ENCODE measurements at places on chromosomes 1 and 21.
A peak's percentile ranks its signal among the peaks of the same experiment; 100 is the strongest.

DNA sequence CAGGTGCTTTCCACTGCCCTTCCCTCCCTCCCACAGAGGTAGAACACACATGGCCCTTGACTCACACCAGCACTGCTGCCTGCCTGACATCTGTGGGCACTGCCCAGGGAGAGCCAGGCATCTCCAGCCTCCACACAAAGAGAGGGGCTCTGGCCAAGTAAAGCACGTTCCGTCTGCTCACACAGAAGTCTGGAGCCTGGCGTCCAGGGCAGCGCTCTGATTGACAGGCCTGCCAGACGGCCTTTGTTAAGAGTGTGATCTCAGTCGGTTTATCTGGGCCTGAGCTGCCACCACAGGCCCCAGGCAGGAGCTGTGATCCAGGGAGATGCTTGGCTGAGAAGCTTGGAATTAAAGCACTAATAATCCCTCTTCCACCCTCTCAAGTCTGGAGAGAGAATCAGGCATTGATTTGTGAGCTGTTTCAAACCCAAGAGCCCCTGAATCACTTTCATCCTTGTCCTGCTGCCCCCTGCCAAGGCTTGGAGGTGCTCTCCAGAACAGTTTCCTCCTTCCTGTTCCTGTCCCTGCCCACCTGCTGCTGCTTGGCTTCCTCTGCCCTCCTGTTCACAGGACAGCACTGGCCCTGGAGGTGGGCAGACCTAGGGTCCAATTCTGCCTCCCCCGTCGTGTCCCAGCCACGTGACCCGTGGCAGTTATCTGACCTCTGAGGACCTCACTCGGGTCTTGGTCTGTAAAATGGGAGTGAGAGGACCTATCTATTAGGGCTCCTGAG lies 3.7 kb downstream of the DMRTB1 start:
- DNase-seq = no peak

DNA sequence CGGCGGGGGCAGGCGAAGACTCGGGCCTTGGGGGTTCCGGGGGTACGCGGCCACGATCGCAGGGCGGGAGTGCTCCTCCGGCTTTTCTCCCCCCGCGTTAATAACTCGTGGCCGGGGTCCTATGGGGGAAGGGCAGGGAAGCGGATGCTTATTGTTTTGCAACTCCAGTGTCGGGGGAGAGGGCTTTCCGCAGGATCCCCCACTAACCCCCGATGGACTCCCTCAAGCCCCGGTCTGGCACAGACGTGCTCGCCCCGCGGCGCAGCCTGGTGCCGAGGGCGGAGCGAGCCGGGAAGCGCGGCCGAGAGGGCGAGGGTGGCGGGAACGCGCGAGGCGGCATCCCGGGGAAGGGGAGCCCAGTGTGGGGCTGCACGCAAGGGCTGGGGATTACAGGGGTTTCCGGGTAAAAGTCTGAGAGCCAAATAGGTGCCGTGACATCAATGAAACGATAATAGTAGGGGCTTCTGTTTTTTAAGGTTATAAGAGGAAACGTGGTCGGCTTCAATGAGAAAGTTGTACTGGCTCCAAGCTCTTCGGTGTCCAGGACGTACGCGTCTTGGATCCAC lies 772 bp downstream of the UCK2 start:
- DNase-seq = peak; percentile 3

- no peak for DNase-seq
These were observed 38.5 kb upstream of the KCNA3 start for GRCh38 chr1:110713221-110713620.

DNA sequence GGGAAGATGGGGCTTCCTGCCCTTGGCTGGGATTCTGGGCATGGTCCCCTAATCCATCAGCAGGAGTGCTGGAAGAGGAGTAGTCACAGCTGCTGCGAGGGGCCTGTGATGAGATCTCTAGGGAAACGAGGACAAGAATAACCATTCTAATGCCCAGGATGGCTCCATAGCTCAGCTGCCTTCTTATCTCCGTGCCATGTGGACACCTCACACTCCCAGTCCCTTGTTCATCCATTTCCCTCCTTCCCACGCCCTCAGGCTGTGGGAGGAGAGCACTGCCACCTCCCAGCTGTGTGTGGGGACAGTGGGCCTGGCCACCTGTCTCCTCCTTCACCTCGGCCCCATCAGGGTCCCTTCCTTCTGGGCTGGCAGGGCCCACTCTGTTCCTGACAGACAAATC lies 16.1 kb upstream of the ETV3 start:
- no peak for DNase-seq

- no peak for DNase-seq
These were observed 5.0 kb upstream of the CHD5 start for GRCh38 chr1:6185151-6185550.

GRCh38 chr1:193157360-193157759 lies 29.1 kb downstream of the B3GALT2 start:
- DNase-seq = no peak

DNA sequence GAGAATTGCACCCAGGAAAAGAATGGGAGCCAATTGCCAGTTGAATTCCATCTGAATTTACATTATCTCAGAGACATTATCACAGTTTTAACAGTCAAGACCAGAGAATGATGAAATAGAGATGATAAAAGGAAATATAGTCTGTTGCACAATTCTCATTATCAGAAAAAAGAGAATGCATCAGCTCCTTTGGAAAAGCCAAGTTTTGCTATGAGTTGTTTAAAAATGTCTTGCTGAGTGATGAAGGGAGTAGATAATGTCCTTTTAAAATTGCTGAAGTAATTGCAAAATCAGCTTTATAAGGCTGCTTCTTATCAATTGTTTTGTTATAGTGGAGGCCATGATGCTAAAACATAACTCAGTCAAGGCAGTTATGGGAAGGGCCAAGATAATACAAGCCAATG lies 37.9 kb upstream of the EEIG2 start:
- DNase-seq = no peak

- no peak for DNase-seq
These were observed 42.7 kb downstream of the SEC16B start for GRCh38 chr1:177927021-177927596.

DNA sequence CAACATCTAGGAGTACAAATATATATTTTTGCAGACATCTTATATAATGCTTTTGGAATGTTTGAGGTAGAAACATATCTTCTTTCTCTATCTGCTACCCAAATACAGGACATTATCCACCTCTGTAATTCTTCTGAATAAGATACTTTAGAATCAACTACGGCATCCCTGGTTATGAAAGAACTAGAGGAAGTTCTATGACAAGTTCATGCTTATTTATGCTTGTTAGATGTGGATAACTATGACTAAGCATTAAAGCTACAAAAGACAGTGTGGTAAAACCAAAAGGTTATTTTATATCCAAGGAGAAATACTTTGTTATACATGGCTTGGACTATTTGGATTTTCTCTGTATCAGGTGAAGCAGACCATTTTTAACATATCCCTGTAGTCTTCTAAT lies 894.0 kb downstream of the KCNT2 start:
- no peak for DNase-seq

GRCh38 chr1:34312359-34312758 lies 135.7 kb downstream of the C1orf94 start:
- DNase-seq = no peak

GRCh38 chr1:119008483-119009311 lies 20.6 kb upstream of the TBX15 start:
- DNase-seq = no peak

GRCh38 chr1:9652379-9653209 lies 1.1 kb downstream of the PIK3CD start:
- DNase-seq = peak; percentile 79

- DNase-seq = no peak
These were observed 60.1 kb upstream of the TARBP1 start for GRCh38 chr1:234538930-234539649.

- no peak for DNase-seq
These were observed 111.1 kb downstream of the CLEC20A start for GRCh38 chr1:178385662-178386061.

GRCh38 chr1:39275836-39276507 lies 71.5 kb downstream of the MACF1 start:
- DNase-seq = no peak

- no peak for DNase-seq
These were observed 83.5 kb downstream of the BEND5 start for GRCh38 chr1:48693180-48693579.

GRCh38 chr21:43719748-43720538 lies 1.0 kb downstream of the PDXK start:
- DNase-seq = no peak

- DNase-seq = no peak
These were observed 221.1 kb downstream of the KCNJ6 start for GRCh38 chr21:37695111-37695510.

GRCh38 chr1:55474168-55474786 lies 259.1 kb upstream of the USP24 start:
- no peak for DNase-seq

DNA sequence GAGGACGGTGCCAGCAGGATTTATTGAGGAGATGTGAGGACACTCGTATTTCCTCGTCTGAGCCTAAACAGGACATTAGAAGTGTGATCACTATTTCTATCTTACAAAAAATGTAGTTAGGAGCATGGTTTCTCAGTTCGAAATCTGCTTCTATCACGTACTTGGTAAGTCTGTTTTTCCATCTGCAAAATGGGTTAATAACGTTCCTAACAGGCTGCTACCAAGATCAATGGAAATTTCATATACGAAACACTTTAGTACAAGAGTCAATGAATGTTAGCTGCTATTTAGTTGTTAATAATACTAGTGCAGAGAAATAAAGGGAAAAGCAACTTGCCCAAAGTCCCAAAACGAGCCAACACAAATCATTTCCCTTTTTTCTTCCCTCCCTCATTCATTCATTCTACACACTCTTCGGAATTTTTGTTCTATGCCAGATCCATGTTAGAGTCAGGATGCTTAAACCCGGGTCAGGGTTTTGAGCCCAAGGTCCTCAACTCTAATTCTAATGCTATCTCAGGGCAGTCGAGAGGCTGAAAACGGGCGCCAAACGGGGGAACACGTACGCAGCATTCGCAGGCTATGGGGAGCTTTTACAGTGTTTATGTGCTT lies 608 bp downstream of the SNRNP40 start:
- no peak for DNase-seq

- no peak for DNase-seq
These were observed 23.4 kb downstream of the NIBAN1 start for GRCh38 chr1:184950906-184951305.

DNA sequence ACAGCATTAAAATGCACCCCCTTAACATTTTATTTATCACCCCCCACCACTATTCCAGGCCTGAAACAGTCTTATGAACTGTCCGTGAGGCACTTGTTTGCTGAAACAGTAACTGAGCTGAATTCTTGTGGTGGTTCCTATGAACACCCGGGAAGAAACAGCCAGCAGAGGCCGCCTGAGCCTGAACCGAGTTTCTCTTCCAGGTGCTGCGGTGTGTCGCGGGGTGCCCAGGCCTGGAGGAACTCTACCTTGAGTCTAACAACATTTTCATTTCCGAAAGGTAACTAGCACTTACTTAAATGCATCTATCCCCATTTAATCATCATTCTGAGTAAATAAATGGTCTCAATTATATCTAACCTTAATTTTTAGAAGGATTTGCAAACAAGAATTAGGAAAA lies 66.8 kb downstream of the TBCE start:
- DNase-seq = no peak

DNA sequence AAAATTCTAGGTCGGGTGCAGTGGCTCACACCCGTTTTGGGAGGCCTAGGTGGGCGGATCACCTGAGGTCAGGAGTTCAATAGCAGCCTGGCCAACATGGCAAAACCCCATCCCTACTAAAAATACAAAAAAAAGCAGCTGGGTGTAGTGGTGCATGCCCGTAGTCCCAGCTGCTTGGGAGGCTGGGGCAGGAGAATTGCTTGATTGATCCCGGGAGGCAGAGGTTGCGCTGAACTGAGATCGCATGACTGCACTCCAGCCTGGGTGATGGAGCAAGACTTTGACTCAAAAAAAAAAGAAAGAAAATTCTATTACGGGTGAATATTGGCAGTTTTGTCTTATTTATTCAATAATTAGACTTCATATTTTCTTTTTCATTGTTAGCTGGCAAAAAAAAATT lies 62.1 kb downstream of the SNX7 start:
- DNase-seq = no peak

DNA sequence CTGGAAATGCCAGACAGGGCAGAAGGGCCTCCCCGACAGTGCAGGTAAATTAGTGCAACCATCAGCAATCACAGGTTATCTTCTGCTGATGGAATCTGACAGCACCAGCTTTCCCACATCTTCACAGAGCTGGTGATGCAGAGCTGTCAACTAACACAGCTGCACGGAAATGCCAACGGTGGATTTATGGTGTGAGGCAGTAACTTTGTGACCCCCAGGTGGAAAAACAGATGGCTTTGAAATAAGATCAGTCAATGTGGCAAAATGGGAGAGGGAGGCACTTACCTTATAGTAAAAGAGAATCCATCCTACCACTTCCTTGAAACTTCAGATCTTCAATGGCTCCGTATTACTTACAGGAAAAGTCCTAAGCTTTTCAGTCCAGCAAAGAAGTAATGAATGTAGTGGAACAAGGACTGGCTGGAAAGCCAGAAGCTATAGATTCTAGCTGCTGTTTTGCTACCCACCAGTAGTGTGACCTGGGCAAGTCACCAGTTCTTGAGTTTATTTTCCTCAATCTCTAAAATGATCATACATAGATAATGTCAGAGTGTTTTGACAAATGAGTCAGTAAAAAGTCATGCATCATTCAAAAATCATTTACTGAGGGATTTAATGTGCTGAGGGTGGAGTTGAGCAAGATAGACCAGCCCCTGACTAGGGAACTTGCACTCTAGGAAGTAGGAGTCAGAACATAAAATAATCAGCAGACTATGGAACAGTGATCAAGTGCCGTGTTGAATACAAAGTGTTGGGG lies 245.7 kb upstream of the JUN start:
- DNase-seq = no peak

DNA sequence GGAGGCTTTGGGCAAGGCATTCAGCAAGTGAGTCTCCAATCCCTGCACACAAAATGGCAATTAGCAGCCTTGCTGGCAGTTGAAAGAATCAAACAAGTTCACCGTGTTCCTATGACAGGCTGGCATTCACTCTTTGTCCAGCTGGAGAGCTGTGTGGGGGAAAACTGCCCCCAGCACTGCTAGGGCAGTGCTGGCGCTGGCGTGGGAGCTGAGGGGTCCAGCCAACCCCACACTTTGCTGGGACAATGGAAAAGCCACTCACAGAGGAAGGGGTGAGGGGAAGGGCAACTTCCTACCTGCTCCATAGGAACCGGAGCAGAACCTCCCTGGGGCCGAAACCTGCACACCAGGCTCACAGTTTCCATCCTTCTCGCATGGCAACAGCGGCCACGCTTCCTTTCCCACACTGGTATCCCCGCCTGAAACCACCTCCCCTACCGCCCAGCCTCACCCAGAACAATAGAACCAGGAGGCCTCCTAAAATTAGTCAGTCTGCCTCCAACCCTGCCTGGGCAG lies 26.7 kb upstream of the KCNN3 start:
- DNase-seq = no peak

- DNase-seq = no peak
These were observed 14.8 kb downstream of the LYST start for GRCh38 chr1:235851939-235852338.

- DNase-seq = no peak
These were observed 26.2 kb downstream of the SMG7 start for GRCh38 chr1:183498342-183498991.

DNA sequence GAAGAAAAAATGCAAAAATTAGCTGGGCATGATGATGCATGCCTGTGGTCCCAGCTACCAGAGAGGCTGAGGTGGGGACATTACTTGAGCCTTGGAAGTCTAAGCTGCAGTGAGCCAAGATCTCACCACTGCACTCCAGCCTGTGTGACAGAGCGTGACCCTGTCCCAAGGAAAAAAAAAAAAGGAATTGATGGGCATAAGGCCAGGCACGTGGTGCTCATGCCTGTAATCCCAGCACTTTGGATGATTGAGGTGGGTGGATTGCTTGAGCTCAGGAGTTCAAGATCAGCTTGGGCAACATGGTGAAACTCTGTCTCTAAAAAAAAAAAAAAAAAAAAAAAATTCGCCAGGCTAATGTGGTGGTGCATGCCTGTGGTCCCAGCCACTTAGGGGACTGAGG lies 55.8 kb upstream of the ATP2B4 start:
- no peak for DNase-seq
